ENCODE measurements at places on chromosomes 7 and 10.

- no peak for DNase-seq
Measured at GRCh38 chr10:37937864-37938263, 38.6 kb downstream of the ZNF25 start.

DNA sequence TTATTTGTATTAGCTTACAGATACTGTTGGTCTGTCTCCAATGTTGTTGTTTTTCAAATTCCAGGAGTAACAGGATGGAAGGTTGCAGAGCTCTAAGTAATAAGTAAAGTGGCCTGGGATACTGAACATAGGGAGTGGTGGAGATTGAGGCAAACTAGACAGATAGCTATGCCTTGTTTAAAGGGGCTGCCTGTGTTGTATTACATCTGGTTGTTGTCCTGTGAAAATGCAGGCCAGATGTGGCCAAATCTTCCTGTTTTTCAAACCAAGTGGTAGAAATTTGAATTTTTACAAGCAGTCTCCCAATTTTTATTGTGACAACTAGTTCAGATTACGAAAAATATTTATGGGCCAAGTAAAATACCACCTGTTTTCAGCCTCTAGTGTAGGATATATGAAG is 33.5 kb downstream of the BICC1 start:
- DNase-seq, result no peak

GRCh38 chr7:45237788-45238461 is 80.3 kb downstream of the RAMP3 start:
- DNase-seq, result no peak

DNA sequence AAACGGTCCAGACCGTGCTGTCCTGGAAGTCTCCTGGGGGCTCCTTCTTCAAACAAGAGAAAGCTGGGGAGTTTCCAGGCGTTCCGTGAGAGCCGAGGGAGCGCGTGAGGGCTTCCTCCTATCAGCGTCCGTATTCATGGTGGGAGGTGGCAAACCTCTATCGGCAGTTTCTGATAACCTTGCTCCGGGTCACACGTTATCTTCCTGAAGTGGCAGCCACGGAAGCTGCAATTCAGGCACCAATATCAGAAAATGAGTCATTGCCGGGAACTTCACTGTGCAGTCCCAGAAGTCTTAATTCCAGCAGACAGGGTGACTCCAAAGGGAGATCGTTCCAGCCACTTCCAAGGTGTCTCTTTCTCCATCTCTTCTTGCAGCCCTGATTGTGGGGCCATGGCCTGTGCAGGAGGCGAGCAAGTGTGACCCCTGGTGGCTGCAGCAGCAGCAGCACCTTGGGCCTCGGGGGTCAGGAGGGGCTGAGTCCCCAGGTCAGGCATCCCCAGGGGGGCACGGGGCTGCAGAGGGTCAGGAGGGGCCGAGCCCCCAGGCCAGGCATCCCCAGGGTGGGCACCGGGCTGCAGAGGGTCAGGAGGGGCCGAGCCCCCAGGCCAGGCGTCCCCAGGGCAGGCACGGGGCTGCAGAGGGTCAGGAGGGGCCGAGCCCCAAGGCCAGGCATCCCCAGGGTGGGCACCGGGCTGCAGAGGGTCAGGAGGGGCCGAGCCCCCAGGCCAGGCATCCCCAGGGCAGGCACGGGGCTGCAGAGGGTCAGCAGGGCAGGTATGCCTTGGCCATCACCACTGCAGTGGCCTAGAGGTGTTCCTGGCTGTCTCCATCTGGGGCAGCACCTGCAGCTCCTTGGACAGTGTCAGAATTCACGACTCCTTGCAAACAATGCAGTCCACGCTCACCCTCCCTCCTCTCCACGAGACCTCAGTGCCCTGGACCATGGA is 538.7 kb downstream of the DNAJB6 start:
- DNase-seq, result no peak

- DNase-seq, result no peak
Measured at GRCh38 chr10:90213346-90213745, 512.0 kb downstream of the KIF20B start.

DNA sequence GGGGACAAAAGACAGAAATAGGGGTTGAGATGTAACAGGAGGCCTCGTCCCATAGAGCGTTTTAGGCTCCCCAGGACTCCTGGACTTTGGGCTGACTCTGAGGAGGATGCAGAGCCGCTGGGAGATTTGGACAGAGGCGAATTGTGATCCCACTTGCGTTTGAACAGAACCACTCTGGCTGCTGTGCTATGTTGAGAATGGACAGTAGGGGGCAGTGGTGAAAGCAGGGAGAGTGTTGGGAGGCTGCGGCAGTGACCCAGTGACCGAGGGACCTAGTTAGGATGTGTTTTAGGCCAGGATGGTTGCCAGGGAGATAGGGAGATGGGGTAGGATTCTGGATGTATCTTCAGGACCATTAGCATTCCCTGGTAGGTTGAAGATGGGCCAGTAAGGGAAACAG is 271.6 kb downstream of the CCDC3 start:
- no peak for DNase-seq

- DNase-seq, result no peak
Measured at GRCh38 chr10:489330-489729, 200.1 kb downstream of the DIP2C start.

- no peak for DNase-seq
Measured at GRCh38 chr7:108299251-108299973, 156.8 kb downstream of the NRCAM start.

GRCh38 chr10:45163315-45163975 is 152.0 kb downstream of the OR13A1 start:
- no peak for DNase-seq

DNA sequence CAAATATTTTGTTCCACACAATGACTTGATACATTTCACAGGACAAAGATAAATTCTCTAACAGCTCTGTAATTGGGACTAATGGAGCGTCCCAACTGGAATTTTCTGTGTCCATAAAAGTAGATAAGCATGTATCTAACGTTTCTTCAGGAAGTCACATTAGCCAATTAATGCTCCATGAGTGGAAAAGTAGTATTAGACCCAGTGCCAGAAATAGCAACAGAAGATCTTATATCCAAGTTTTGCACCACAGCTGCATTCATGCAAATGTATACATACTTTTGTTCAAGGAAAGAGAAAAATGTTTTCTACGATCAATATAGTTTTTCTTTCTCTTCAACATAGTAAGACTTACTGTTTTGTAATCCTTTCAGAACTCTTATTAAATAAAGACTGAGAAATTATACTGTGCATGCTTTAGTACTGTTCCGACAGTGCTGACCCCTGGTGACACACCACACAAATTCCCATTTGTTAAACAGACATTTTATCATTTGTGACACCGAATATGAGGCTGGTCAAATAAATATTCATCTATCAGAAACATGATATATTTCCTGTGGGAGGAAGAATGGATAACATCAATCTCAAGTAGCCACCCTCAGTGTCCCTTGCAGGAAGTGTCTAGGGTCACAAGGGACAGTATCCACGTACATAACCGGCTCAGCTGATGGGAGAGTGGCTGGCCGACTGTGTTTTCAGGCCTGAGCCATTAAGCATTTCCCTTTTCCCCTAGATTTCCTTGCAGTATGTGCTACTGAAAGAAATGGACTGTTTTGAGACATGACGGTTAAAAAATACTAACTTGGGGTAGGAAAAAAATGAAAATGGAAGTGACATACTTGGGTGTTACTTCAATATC is 102.1 kb upstream of the RSU1 start:
- no peak for DNase-seq

GRCh38 chr7:141585592-141586510 is 34.6 kb downstream of the AGK start:
- no peak for DNase-seq
